T-cell (primary cell): ENCODE measurements at places on chromosomes 5 and 9. TPM values are rescaled to one million over a fixed set of nuclear protein-coding genes. Genes with fewer than 3 reads are reported as not detected.
A peak's percentile ranks its signal among the peaks of the same experiment; 100 is the strongest.

GRCh38 chr9:5790923-5791322 is 42.0 kb downstream of the ERMP1 start:
- peaks cover 13% of the 10 kb centered on the region for H3K4me1 ChIP-seq
- H3K4me3 ChIP-seq, result no peak overlapping the region
- DNase-seq, result no peak
- H3K27ac ChIP-seq, result no peak overlapping the region

GRCh38 chr5:14869668-14870164 is 1.9 kb downstream of the ANKH start:
- peaks cover 22% of the 10 kb centered on the region for H3K4me1 ChIP-seq
- peak overlapping the region; percentile 73 for H3K4me3 ChIP-seq
- DNase-seq, result no peak
- no peaks in the 10 kb centered on the region for H3K36me3 ChIP-seq
- no peaks in the 10 kb centered on the region for H3K27me3 ChIP-seq

DNA sequence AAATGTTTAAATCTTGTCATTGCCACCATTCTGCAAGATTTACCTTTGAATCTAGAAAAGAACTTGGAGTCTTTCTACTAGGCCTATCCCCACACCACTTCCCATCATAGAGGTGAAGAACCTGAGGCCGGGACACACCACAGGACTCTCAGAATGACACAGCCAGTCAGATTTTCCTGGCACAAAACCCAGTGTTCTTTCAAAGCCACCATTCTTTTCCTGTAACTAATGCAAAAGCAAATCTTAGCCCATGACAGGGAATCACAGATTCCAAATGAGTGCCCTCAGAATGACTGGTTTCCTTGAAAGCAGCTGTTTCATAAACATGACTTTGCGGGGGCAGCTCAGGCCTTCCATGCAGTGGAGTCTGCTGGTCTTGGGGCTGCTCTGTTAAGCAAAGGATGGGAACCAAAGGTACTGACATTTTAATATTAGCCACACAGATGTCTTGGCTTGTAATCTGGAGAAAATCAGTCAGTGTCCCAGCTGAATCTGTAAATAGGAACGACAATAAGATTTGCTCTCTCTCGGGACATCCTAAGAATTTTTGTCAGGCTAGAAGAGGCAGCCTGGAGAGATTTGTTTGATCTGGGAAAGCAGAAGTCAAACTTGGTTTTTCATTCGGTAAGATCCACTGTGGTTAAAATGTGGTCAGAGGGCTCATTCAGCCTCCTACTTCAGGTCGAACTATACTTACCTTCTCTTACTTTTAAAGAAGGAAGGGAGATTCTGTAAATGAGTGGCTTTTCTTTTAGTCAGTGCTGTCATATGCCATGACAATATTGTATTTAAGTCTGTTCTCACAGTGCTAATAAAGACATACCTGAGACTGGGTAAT is 115.1 kb downstream of the PALM2AKAP2 start:
- no peaks in the 10 kb centered on the region for H3K27me3 ChIP-seq
- H3K27ac ChIP-seq, result no peak overlapping the region
- H3K4me1 ChIP-seq, result no peaks in the 10 kb centered on the region
- H3K4me3 ChIP-seq, result no peak overlapping the region

DNA sequence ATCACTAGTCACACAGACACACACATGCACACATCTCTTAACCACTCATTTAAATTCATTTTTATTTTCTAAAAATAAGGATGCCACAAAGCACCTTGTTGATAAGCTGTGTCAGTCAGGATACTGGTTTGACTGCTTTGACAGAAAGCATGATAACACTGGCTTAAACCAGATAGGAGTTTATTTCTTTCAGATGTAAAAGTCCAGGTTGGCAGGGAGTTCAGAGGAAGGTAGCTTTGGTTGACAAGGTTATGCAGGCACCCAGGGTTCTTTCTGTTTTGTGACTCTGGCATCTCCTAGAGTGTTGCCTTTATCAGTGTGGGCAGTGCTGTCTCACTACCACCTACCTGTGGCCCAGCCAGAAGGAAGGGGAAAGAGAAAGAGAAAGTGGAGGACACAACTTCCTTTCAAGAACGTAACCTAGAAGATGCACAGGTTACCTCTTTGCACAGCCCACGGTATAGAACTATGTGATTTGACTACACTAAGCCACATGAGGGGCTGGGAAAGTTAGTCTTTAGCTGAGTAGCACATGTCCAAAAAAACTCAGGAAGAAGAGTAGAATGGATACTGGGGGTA is 334.7 kb downstream of the OSTF1 start:
- H3K27ac ChIP-seq, result no peak overlapping the region
- H3K36me3 ChIP-seq, result no peaks in the 10 kb centered on the region
- H3K27me3 ChIP-seq, result no peaks in the 10 kb centered on the region
- H3K4me1 ChIP-seq, result no peaks in the 10 kb centered on the region
- H3K4me3 ChIP-seq, result no peak overlapping the region

GRCh38 chr5:132496631-132497487 is 6.3 kb upstream of the IRF1 start:
- H3K27me3 ChIP-seq, result no peaks in the 10 kb centered on the region
- DNase-seq, result no peak
- no peaks in the 10 kb centered on the region for H3K36me3 ChIP-seq
- H3K4me3 ChIP-seq, result peak overlapping the region; percentile 93
- peak overlapping the region; percentile 92 for H3K27ac ChIP-seq
- peaks cover 21% of the 10 kb centered on the region for H3K4me1 ChIP-seq

DNA sequence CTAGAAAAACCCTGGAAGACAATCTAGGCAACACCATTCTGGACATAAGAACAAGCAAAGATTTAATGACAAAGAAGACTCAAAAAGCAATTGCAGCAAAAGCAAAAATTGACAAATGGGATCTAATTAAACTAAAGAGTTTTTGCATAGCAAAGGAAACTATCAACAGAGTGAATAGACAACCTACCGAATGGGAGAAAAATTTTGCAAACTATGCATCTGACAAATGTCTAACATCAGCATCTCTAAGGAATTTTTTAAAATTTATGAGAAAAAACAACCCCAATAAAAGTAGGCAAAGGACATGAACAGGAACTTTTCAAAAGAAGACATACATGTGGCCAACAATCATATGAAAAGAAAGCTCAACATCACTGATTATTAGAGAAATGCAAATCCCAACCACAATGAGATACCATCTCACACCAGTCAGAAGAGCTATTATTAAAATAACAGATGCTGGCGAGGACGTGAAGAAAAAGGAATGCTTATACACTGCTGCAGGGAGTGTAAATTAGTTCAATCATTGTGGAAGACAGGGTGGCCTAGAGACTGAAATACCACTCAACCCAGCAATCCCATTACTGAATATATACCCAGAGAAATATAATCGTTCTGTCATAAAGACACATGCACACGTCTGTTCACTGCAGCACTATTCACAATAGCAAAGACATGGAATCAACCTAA is 3.8 kb downstream of the MOCS2 start:
- peaks cover 9% of the 10 kb centered on the region for H3K4me1 ChIP-seq
- no peak overlapping the region for H3K27ac ChIP-seq
- no peak overlapping the region for H3K4me3 ChIP-seq
- no peaks in the 10 kb centered on the region for H3K36me3 ChIP-seq
- no peaks in the 10 kb centered on the region for H3K27me3 ChIP-seq

DNA sequence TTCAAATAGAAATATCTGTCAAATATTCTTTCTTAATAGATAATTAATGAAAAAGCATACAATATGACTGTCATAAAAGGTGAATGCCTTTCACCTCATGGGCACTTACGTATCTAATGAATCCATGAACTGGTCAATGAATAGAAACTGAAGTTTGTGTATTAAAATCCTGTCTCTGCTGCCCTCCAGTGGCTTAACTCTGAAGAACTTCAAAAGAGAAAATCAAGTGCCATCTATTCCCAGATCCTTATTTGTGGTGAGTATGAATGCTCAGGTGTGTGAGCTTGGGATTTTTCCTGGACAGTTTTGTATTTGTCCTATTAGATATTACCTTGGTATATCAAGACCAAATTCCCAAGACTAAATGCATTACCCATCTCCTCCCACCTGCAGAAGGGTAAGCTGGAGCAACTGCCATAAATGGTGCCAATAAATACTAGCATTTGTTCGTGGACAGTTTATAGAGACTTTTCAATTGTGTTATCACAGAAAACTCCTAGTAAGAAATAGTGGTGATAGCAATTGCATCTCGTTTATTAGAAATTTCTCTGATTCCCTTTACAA is 44.0 kb upstream of the SVEP1 start:
- no peaks in the 10 kb centered on the region for H3K4me1 ChIP-seq
- H3K4me3 ChIP-seq, result no peak overlapping the region
- H3K27me3 ChIP-seq, result no peaks in the 10 kb centered on the region

DNA sequence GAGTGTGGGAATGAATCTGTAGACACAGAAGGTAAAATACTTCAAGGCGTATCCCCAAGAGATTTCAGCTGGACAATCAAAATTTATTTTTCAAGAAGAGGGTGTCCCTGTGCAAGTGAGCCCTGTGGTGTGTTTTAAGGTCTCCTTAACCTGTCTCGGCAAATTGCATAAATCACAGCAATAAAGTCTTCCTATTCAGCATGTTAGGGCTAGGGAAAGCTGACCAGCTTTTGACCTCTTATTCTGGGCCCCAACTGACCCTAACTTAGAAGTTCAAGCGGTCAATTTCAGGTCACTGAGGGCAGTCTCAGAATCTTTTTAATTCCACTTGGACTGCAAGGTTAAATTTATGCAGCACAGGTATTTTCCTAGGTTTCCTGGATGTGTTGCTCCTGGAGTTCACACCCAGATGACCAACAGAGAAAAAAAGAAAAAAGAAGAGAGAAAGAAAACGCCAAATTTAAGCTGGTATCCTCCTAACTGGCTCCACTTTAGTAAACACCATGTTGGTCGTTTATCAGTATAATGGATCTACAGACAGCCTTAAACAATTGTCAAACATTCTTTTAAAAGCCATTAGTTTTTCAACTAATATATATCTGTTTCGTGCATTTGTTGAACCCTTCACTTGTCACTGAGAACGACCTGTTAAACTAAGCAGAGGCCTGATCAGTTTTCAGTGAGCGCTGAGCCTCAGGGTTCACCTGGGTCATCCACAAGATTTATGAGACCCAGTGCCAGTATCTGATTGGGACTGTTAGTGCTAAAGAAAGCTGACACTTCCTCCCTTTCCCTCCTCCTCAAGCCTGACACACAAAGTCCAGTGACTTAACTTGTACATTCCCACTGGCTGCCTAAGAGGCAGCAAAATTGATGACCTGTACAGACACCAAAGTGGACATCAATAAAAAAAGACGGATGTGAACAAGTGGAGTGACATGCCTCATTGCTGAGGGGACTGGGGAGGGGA is 546.1 kb downstream of the NR2F1-AS1 start:
- no peak overlapping the region for H3K4me3 ChIP-seq
- H3K36me3 ChIP-seq, result no peaks in the 10 kb centered on the region
- no peak for DNase-seq

DNA sequence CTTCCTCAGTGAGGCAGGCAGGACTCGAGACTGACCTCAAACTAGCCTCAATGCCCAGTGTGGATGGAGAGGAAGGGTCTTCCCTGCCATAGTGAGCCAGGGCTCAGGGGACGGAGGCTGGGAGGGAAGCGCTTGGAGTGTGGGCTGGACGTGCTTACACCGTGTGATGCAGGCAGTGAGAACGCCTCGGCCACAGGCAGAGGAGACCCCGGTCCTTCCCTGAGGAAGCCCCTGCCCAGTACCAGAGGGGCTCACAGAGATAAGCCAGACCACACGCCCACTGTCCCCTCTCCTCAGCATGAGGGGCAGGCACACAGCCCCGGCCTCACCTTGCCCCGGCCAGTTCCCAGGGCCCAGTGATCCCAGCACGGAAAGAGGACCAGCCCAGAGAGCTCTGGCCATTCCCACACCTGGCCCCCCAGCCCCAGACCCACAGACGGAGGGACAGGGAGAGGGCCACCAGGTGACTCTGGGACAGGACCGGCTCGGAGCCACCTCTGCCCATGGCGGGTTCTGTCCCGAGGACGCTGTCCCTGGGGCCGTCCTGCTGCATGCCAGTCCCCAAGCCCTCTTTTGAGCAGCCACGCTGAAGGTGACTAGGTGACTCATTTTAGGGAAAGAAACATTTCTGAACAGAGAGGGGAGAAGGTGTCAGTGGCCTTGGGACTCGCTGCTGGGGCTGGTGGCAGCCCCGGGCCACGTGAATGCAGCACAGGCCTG is 6.0 kb upstream of the NSMF start:
- no peak overlapping the region for H3K27ac ChIP-seq
- H3K4me3 ChIP-seq, result no peak overlapping the region
- peaks cover 33% of the 10 kb centered on the region for H3K4me1 ChIP-seq
- H3K27me3 ChIP-seq, result peaks cover 8% of the 10 kb centered on the region
- H3K36me3 ChIP-seq, result no peaks in the 10 kb centered on the region

- no peak overlapping the region for H3K27ac ChIP-seq
- H3K4me1 ChIP-seq, result no peaks in the 10 kb centered on the region
- H3K36me3 ChIP-seq, result no peaks in the 10 kb centered on the region
- H3K27me3 ChIP-seq, result peaks cover 2% of the 10 kb centered on the region
- DNase-seq, result no peak
Measured at GRCh38 chr9:1013021-1013420, 36.6 kb downstream of the DMRT3 start.

DNA sequence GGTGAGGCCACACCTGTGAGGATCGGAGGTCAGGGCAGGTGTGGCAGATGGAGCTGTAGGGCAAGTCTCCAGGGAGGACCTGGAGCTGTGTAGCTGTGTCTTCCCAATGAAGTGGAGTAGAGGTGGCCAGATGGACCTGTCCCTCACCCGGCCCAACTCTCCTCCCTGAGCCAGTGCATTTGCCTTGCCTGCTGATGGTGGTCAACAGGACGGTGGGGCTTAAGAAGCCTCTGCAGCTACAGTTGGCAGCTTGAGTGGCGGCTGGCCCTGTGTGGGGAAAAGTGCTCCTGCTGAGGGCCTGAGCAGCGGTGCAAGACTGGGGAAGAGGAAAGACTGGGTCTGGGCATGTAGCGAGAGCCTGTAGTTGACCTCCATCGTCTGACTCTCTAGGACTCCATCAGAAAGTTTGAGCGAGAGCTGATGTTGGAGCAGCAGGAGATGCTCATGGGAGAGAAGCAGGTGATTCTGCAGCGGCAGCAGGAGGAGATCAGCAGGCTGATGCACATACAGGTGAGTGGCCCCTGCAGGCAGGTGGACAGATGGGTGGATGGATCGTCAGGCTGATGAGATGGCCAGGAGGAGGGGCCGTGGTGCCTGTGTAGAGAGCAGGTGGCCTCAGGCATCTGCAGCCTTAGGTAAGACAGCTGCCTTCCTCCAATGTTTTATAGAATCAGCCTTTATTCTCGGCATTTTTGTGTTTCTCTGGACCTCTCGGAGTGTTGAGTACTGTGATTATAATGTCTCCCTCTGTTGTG is 24.9 kb downstream of the PITX1 start:
- H3K4me3 ChIP-seq, result no peak overlapping the region
- H3K27me3 ChIP-seq, result no peaks in the 10 kb centered on the region
- DNase-seq, result no peak
- no peak overlapping the region for H3K27ac ChIP-seq
- no peaks in the 10 kb centered on the region for H3K36me3 ChIP-seq
- H3K4me1 ChIP-seq, result no peaks in the 10 kb centered on the region

GRCh38 chr9:136309101-136309801 is 5.4 kb upstream of the CCDC187 start:
- peaks cover 31% of the 10 kb centered on the region for H3K4me1 ChIP-seq
- H3K27me3 ChIP-seq, result peaks cover 81% of the 10 kb centered on the region
- peak; percentile 30 for DNase-seq
- H3K36me3 ChIP-seq, result no peaks in the 10 kb centered on the region
- H3K4me3 ChIP-seq, result no peak overlapping the region
- H3K27ac ChIP-seq, result no peak overlapping the region

The APBB3 gene
- 70.5 TPM for total RNA-seq

The CD180 gene
- total RNA-seq, result 1.2 TPM
